ENCODE measurements at places on chromosomes 1 and 21. TPM values are rescaled to one million over a fixed set of nuclear protein-coding genes. Genes with fewer than 3 reads are reported as not detected.

The DIO1 gene
- not detected for total RNA-seq

The SPATA45 gene
- total RNA-seq: not detected

The OR10T2 gene
- total RNA-seq: not detected

The C1QB gene
- total RNA-seq: not detected

The BPNT1 gene
- total RNA-seq: 20.8 TPM

The HORMAD1 gene
- total RNA-seq: not detected

The KCNQ4 gene
- under 0.01 TPM for total RNA-seq

The RBM11 gene
- total RNA-seq: not detected

The ERG gene
- not detected for total RNA-seq

The TDRD5 gene
- not detected for total RNA-seq

The S100A10 gene
- 157 TPM for total RNA-seq

The POU2F1 gene
- total RNA-seq: 4.6 TPM

The ANGPTL1 gene
- 6.9 TPM for total RNA-seq

The MYOG gene
- not detected for total RNA-seq

The CC2D1B gene
- total RNA-seq: 21.3 TPM

The S100A7 gene
- not detected for total RNA-seq

The FAM131C gene
- not detected for total RNA-seq

The JAM2 gene
- total RNA-seq: not detected

The TMEM54 gene
- total RNA-seq: 95.9 TPM
